NCI-H1436 (cell line): ENCODE measurements at places on chromosomes 1 and 21.

DNA sequence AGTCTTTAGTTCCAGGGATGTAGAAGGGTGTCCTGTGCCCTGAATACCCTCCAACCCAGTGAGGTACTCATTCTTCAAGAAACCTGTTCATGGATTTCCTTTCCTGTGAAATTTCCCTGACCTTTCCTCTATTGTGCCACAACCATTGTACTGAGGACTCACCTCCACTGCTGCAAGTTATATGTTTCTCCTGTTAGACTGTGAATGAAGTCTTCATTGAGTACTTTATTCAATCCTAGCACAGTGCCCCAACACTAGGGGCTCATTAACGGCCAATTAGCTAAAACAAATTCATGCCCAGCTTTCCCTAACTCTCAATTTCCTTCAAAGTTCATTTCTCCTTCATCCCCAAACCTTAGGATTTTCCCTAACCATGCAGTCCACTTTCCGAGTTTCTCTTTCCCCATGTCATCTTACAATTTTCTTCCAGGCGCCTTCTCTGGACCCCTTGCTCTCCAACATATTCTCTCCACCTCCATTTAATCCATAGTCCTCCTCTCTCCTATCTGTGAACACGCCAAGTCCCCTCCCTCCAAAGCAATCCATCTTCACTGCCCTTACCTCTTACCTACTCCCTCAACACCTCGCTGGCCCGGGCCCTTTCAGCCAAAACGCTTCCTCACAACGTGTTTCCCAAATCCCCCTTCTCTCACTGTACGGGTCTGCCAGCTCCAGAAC lies 1.3 kb downstream of the TRIM33 start:
- DNase-seq: no peak

GRCh38 chr1:24202556-24202955 lies 15.5 kb upstream of the IFNLR1 start:
- DNase-seq: no peak

- no peak for DNase-seq
These were observed 17.1 kb upstream of the PINK1 start for GRCh38 chr1:20615946-20616846.

GRCh38 chr1:213600879-213601278 lies 386.9 kb upstream of the PROX1 start:
- DNase-seq: no peak

GRCh38 chr1:38898653-38899230 lies 17.4 kb upstream of the GJA9 start:
- no peak for DNase-seq

DNA sequence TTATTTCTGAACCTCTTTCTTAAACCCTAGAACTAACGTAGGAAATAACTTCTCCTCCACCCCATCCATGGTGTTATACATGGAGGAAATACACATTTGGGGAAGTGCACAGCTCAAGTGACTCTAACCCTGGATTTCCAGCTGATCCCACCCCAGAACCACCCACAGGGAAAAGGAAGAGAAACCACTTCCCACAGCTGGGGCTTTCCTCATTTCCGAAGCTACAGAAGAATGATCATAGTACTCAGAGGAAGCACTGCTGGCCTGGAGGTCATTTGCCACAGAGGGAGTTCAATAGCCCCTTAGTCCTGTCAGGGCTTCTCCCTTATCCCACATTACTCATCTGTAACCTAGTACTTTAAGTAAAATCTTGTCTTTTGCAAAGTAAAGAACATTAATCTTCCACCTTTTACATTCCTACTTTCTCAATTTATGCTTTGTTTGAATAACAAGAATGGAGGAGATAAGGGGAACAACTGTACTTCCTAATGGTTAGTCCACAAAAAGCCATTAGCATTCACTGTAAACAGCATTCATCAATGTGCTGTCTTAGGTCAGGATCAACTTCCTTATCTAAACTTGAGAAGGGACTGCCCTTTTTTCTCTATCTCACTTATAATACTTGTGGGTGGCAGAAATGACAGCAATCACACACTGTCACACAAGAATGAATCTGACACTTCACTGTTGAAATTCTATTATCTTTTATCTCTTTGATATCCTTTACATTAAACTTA lies 63.0 kb upstream of the RGS1 start:
- no peak for DNase-seq

GRCh38 chr1:205445646-205445935 lies 10.3 kb downstream of the BLACAT1 start:
- DNase-seq: no peak

GRCh38 chr1:77954521-77954920 lies 24.4 kb downstream of the FUBP1 start:
- no peak for DNase-seq

DNA sequence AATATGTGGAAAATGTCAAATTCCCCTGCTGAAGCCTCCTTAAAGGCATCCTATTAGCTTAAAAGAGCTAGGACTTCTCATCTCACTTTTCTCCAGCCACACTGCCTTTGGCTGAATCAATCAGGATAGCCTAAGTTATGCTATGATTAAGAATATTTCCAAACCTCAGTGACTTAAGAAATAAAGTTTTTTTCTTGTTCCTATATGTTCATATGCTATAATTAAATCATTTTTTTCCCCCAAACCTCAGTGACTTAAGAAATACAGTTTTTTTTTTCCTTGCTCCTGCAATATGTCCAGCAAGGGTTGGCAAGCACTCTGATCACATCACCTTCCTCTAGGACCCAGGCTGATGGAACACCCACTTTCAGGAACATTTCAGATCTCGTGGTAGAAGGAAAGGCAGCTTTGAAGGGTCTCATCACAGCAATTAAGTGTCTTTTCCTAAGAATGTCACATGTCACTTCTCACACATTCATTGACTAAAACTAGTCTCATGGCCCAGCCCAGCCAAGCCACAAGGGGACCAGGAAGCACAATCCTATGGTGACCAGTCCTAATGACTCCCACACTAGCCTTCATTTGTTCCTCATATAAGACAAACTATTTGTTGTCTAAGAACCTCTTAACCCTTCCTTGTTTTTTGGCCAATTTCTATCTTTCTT lies 6.3 kb upstream of the JUN start:
- no peak for DNase-seq

DNA sequence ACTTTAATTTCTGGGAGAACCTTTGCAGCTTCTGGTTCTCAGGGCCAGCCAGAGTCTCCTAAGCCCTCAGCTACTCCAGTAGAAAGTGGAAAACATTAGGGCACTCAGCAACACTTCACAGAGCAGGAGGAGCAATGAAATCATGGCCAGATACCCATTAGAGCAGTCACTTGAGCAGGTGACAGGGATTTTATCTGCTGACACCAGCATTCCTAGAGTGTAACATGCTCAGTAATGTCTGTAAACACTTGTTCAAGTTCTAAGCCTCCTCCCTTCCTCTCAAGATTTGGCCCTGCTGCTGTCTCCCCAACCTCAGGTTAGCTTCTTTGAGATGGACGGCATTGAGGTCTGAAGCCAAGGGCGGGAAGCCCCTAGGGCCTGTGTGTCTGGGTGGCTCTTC lies 218.0 kb downstream of the GRIK3 start:
- DNase-seq: no peak

GRCh38 chr1:216523449-216524190 lies 100.4 kb upstream of the USH2A start:
- no peak for DNase-seq

DNA sequence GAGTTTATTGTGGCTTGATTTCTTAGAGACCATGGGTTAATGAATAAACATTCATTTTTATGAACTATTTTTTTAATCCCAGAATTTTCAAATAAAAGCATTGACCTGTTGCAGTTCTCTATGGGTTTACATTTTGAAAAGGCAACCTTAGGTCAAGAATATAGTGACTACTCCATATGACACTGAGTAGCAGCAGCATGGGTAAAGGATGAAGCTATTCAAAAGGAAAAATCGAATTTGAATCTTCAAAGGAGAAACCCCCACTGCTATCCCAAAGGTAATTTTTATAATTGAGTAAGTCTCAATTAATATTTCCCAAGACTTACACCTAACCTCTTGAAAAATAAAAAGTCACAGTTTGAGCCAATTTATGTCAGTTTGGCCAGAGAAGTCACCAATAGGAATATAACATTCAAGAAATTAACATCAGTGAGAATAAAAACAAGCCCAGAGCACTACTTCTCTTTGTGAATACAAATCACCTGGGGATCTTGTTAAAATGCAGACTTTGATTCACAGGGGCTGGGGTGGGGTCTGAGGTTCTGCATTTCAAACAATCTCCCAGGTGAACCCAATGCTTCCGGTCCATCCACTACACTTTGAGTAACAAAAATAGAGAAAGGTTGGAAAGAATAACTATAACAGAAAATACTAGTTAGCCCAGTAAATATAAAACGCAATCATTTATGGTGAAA lies 39.8 kb downstream of the USP1 start:
- DNase-seq: no peak

DNA sequence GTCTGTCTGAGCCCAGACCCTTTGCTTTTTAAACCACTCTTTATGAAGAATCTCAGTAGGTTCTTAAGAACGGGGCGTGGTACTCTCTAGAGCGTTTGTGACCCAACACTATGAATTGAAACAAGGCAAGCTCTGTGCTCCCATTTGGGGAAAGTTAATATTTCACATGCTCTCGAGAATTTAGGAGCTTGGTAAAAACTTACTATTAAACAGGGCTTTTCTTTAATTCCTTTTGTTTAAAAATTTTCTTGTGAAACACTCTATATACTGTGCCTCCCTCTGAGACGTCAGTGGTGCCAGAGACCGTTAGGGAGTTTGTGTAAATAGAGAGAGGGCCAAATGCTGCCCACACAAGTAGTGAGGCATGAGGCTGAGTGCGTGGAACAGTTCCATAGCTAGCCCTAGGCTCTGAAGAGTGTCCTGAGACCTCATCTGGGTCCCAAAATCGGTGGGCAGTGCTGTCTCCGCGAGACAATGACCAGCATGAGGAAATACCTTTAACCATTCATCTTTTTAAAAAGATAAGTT lies 144.7 kb downstream of the ROR1 start:
- DNase-seq: no peak

- DNase-seq: no peak
These were observed 252.3 kb upstream of the TMPRSS15 start for GRCh38 chr21:18655931-18656330.

DNA sequence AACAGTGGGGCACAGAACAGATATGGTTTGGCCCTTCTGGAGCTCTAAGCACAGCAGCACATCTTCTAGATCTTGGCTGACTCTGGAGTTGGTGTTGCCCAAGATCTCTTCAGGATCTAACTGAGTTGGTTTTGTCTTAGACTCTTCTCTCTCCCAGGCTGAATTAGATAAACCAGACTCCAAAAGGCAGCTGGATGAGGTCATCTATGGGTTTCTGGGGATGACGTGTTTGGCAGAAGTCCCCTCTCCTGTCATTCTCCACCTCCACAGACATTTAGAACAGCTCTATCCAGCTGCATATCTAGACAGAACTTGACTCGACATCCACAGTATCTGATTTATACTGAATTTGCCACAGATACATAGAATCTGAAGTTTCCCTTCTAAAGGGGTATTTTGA lies 75.3 kb downstream of the ST6GALNAC5 start:
- DNase-seq: no peak

DNA sequence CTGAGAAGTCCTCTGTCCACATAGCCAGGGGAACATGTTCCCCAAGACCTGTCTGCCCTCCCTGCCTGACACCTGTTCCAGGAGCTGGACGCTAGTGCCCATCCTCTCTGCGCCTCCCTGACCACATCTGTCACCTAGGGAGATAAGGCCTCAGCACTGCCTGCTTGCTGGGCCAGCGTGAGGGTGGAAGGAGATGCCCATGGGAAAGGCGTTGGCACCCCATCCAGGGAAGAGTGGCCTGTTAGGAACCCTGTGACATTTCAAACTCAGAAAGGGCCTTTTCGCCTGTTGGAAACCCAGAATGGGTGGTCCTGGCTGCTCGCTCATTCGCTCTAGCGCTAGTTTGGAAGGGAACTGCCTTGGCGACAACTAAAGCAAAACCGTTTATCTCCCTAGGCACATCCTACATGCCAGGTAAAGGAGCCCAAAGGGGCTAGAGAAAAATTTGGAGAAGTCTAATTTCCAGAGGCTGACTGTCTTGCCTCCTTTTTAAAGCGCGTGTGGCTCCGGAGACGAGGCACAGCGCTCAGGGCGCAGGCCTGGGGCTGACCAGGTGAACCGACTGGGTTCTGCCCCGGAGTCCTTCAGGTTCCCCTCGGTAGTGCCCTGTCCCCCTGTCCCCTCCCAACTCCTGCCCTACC lies 410 bp downstream of the ACTA1 start:
- DNase-seq: no peak

GRCh38 chr1:38690790-38691449 lies 168.7 kb downstream of the RRAGC start:
- DNase-seq: no peak

- DNase-seq: peak; percentile 81
These were observed at the start of gene MARK1 for GRCh38 chr1:220527908-220528678. Gene MARK1, plus strand, starts transcription at chr1:220528136. Its CDS starts 687 bp downstream, at chr1:220528823.

DNA sequence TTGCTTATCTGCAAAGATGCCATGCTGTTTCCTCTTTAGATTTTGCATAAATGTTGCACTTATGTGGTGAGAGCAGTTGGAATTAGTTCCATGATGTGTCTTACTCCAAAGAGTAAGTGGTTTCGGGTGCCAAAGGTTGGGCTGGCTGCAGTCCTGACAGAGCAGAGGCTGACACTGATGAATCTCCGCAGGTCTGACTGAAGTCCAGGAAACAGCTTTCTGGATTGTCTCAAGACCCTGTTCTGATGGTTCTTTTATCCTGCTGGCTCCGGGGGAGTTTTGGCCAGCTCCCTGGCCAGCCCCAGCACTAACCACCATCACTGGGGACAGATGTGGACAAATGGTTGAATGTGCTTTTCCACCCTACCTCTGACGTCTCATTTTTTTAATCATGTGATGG lies 207.2 kb upstream of the KIAA0040 start:
- no peak for DNase-seq

DNA sequence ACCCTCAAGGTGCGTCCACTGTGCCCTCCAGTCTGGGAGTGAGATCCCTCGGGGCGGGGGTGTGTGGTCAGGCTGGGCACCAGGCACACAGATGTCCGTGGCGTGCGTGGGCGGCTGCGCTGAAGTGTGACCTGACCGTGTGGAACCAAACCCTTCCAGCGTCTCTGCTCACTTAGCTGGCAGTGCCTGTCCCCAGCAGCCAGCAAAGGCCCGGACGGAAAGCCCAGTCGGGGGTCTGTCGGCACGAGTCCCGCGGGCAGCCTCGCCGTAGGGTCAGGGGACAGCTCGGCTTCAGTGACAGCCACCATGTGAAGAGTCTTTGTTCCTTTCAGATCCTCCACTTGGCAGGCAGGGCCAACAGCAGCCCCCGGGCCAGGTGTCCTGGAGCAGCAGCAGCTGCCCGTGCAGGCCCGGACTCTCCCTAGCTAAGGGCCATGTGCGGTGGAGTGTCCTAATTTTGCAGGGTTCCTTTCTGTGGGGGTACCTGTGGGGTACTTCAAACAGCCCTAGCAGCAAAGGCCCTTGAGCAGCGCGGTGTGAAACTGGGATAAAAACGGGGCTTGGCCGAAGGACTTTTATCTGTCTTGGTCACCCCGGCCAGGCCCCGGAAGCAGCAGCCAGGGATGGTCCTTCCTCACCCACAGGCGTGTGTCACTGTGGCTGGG lies 11.6 kb downstream of the TTLL10 start:
- no peak for DNase-seq
